SK-N-SH treated with all-trans-retinoic acid at 6 μM for 48 hours (cell line): ENCODE measurements at places on chromosomes 7 and 10.
A peak's percentile ranks its signal among the peaks of the same experiment; 100 is the strongest.

GRCh38 chr7:97270280-97270679 lies 152.8 kb downstream of the SDHAF3 start:
- ATAC-seq: no peak

DNA sequence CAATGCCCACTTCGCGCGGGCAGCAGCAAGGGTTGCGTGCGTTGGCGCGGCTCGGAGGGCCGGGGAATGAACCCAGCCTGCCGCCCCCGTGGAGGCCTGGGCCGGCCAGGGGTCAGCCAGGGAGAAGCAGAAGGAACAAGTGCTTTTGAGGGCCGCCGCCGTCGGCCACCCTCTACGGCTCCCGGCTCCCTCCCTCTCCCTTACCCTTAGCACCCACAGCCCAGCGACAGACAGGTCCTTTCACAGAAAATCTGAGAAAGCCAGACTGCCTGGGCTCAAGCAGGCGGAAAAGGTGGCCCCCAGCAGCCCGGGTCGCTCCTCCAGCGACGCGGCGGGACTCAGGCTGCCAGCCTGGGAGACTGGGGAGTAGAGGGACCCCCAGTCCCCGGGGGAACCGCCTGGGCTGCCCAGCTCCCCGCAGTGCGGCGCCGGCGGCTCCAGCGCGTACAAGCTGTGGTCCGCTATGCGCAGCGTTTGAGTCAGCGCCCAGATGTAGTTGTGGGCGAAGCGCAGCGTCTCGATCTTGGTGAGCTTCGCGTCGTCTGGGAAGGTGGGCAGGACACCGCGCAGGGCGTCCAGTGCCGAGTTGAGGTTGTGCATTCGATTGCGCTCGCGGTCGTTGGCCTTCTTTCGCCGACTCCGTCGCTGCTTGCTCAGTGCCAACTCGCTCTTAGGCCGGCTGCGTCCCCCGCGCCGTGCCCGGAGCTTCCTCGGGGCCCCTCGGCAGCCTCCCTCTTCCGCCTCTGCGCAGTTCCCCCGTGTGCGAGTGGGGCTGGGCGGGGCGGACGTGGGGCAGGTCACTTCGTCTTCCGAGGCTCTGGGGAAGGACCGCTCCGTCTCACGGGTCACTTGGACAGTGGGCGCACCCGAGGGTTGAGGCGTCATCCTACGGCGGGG lies 815 bp downstream of the NEUROG3 start:
- no peak for ATAC-seq

DNA sequence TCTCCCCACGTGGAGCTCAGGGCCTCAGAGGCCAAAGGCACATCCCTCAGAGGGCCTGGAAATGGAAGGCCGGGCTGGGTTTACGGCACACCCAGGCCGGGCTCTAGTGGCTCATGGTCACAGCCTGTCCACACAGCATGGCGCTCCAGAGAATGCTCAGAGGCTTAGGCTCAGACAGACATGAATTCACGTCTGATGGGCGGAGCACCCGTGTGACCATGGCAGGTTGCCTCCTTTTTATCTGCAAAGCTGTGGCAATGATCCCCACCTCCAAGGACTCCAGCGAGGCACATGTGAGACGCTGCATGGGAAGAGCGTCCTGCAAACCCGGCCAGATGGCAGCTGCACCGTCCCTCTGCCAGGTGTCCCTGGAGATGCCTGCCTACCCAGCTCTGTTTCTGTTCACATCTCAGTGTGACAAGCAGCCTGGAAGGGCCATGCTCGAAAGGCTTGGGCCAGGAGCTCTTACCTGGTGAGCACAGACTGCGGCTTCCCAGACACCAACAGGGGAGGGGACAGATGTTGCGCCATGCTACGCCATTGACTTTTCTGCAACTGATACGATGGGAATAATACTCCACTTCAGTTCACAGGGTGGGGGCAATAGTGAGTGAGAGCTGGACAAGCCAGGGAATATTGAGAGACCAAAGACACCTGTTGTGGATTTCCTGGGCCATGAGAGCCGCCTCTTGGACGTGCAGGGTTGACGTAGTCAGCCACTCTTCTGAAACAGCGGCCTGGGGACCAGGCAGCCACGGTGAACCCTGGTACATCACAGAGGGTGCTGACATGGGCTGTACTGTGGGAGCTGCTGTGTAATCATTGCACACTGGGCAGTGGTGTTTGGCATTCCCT lies 34.4 kb upstream of the FAM20C start:
- no peak for ATAC-seq

DNA sequence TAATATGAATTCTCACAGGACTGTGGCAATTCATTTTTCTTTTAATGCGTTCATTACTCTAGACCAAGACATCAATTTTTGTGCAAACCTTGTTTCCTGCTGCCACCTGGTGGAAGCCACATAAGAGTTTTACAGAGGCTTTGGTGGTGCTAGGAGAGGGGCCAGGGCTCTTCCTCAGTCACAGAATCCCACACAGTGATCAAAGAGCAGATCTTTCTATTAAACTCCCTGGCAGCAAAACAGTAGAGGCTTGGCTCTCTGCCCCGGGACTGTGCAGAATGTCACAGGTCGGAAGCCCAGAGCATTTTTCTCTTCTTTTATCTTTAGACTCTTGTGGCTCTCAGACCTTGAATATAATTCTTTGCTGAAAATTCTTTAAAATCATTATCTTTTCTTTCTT lies 506.4 kb upstream of the C7orf33 start:
- ATAC-seq: peak; percentile 100

- no peak for ATAC-seq
Observed at GRCh38 chr10:1362589-1363445, 306.6 kb downstream of the WDR37 start.

DNA sequence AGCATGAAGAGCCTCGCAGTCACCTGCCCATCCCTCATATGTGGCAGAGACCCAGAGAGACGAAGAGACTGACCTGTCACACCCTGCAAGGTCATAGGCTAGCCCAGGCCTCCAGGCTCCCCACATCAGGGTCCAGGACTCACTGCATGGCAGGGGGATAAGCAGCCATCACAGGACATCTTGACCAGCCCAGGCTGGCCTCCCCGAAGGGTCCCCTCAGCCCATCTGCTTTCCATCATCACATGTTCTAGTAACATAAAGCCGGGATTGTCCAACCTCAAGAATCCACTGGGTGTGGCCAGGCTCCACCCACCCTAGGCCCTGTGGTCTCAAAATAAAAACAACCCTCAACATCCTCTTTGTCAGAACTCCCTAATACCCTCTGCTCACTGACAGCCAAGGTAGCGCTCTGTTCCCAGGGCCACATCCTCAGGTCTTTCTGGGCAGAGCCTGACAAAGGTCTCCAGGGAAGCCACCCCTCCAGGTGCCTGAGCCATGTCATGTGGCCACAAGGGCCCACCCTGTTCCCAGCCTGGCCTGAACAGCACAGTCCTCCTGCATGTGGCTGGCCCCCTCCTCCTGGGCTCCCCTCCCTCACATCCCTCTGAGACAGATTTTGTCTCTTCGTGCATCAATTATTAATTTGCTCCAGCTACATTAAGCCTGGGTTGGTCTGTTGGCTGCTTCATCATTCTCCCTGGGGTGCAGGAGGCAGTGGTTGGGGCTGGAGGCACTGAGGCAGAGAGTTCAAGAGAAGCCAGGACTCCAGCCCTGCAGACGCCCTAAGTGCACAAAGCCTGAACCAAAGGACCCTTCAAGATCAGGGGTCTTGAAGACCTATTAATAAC lies 131.8 kb upstream of the UNC5B start:
- no peak for ATAC-seq

- ATAC-seq: no peak
Observed at GRCh38 chr7:36794689-36795088, 70.4 kb upstream of the AOAH start.

DNA sequence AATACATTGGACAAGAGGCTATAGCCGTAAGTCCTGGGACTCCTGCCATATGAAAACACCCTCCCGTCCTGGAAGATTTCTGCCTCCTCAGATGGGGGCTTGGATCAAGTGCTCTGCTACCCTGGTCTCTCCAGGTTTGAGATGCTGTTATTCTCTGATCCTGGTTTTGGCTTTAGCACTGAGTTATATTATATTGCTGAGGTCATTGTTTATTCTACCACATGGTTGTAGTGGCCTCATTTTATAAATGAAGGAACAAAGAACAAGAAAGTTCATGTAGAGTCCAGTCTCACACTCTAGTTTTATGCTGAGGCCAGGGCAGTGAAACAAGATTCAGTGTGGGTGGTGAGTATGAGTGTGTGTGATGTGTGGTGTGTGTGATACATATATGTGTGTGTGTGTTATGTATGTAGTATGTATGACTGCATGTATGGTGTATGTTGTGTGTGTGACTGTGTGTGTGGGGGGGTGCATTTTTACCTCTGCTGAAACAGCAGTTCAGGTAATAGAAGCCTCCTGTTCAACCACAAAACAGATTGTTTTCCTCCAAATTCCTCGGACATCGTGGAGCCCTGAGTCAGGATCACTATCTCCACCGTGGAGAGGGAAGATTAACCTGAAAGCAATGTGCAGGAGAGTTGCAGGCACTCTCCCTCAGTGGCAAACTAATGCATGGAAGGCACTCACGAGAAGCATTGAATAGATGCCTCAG lies 80.7 kb downstream of the C7orf25 start:
- peak; percentile 16; the same call in 1 of the 3 replicates for ATAC-seq
